ENCODE measurements at places on chromosomes 2 and 18.

GRCh38 chr2:66775730-66776422, 341.0 kb downstream of the MEIS1 start:
- DNase-seq, result no peak

GRCh38 chr2:176189681-176190641, 1.5 kb downstream of the HOXD1 start:
- DNase-seq, result no peak

DNA sequence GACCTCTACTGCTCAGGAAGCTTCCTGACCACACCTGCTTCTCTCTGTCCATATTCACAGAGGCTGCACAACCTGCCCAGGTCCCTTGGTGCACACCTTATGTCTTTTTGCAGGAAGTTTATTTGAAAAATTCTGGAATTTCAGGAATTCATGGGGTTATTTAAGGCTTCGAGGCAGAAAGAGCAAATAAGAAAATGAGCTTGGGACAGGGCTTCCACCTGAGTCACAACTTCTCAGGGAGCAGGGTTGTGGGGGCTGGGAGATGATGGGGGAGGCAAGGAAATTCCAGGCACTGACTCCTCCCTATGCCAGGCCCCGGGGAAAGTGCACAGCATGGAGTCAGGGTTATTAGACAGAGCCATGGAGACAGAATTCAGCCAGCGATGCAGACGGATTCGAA, 57.7 kb downstream of the INHBB start:
- DNase-seq, result no peak

- no peak for DNase-seq
Observed at GRCh38 chr2:170895023-170895757, 33.9 kb upstream of the GORASP2 start.

DNA sequence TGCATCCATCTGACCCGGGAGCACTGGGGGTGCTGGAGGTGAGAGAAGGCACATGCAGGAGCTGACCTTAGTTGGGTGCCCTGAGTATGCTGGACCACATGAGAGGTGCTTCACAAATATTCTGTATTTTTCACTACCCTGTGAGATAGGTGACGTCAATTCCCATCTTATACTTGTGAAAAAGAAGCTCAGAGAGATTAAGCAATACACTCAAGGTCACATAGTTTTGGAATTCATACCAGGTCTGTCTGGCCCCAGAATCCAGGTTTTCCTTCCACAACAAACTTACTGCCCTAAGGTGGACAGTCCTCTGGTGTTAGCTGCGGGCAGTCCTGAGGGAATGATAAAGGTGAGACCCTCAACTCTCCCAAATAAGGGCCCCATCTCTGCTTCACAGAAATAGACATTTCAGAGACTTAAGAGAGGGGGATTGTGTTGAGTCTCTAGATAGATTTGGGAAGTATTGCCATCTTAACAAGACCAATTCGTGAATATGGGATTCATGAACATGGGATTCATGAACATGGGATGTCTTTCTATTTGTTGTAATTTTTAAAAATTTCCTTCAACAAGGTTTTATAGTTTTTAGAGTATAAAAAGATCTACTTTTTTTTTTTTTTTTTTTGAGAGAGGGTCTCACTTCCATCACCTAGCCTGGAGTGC, 64.0 kb upstream of the SMAD7 start:
- DNase-seq, result no peak

- DNase-seq, result no peak
Observed at GRCh38 chr2:177296040-177296439, 31.5 kb upstream of the NFE2L2 start.

GRCh38 chr2:31812051-31812798, 198.6 kb downstream of the MEMO1 start:
- no peak for DNase-seq

DNA sequence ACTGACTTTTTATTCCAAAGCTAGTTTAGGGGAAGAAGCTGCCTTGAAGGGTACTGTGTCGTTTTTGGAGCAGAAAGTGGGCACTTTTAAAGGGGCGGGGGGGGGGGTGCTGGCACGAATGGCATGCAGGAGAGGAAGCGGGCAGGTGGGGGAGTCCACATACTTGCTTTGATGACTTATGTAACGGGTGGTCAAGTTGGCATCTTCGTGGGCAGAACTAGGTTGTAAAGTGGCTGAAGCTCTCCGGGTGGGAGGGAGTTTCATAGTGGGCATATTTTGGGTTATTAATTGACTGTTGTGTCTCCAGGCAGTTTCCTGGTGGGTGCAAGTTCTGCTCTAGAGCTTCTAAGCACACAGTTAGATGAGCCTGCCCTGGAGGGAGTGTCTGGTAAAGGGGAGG, 19.9 kb downstream of the PCARE start:
- DNase-seq, result no peak

DNA sequence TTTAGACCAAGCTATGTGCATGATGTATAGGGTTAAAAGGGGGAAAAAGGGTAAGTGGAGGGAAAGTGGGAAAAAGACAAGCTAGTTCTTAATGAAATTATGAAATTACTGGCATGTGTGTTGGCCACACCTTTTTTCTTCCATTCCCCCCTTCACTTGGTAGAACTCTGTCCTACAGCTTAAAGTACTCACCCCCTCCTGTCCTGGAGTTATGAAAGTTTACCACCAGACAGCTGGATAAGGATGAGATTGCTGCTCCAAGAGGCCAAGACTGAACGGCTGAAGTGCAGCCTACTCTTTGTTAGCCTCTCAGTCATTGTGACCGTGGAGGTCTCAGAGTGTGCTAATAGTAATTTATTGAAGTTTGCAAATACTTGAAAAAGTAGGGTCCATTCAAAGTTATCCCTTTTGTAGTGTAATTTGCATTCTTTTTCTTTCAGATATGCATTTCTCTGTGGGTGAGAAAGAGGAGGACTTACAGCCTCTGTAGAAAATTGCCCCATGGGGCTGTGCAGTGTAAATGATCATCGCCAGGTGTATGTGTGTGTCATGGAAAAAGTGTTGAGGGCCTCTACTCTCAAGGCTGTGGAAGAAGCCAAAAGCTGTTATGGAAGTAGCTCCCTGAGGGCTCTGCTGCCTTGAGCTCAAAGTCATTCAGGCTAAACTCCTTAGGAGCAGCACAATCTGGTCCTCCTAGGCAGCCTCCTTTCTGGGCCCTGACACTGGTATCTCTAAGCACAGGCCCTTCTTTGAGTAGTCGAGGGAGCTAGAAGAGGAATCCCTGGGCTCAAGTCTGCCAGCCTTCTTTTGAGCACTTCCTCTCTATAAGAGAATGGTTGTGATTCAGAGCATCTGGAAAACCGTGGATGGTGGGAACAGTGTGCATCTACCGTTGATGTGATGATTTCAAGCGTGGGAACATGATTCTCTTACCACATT, 46.2 kb downstream of the LHCGR start:
- DNase-seq, result no peak

- DNase-seq, result no peak
Observed at GRCh38 chr2:148022351-148022750, 1.5 kb downstream of the MBD5 start.

- DNase-seq, result no peak
Observed at GRCh38 chr2:71256421-71256820, 29.5 kb upstream of the PAIP2B start.

GRCh38 chr2:218003981-218004419, 1.2 kb upstream of the TNS1 start:
- DNase-seq, result peak; percentile 80

GRCh38 chr2:8090748-8091700, 590.8 kb upstream of the ID2 start:
- DNase-seq, result peak; percentile 61

DNA sequence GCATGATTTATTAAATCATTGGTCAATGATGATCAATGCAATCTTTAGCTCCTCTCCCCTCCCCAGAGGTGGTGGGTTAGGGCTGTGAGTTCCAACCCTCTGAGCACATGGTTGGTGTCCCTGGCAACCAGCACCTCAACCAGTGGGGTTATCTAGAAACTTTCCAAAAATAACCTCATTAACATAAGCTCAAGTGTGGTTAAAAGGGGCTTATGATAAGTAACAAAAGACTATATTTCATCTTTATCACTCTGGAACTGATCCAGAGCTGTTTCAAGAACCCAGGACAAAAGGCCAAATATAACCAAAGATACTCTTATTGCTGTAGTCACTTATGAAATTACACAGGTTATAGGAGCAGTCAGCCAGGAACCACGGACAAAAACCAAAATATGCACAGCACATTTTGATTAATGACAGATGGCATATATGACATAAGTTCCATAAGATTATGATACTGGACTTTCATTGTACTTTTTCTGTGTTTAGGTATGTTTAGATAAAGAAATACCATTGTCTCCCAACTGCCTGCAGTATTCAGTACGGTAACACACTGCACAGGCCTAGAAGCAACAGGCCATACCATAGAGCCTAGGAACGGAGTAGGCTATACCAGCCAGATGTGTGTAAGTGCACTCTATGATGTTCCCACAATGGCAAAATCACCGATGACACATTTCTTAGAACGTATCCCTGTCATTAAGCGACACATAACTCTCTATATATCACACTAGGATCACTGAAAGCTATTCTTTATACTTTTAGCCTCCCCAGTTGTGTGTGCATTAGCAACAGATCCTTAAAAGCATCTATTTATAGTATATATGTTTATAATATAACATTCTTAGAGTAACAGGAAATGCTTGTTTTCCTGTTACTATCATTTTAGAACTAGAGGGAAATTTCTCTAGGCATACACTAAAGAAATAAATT, 31.9 kb downstream of the KIDINS220 start:
- no peak for DNase-seq

GRCh38 chr2:241356871-241357260, 781 bp downstream of the FARP2 start:
- no peak for DNase-seq

DNA sequence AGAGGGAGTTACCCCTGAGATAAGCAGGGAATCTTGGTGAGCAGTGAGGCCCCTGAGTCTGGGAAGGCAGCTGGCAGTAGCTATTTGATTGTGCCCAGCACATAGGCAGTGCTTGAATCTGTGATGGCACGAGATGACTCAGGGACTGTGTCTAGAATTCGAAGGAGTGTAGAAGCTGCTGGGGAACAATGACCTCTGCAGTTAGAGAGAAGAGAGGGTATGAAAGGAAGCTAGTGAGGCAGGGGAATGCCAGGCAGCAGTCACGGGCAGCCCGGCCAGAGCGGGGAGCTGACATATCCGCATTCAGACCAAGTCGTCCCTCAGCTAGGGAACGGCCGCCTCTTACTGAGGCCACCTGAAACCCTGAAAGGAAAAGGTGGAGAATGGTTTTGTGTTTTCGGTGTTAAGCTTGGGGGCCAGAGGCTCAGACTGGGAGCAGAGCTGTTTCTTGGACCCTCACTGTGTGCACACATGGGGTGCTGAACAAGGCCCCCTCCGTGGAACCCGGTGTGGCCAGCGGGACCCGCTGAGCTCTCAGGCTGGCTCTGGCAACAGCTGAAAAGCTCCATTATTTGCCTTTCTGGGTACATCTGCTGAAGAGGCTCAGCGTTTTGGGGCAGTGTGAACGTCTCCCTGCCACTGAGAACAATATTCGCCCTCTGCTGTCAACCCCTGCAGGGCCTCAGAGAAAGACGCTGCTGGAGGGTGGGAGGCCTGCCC, 32.9 kb downstream of the ARHGEF4 start:
- DNase-seq, result no peak

GRCh38 chr2:172215172-172215935, 112.7 kb upstream of the DLX2 start:
- DNase-seq, result no peak

DNA sequence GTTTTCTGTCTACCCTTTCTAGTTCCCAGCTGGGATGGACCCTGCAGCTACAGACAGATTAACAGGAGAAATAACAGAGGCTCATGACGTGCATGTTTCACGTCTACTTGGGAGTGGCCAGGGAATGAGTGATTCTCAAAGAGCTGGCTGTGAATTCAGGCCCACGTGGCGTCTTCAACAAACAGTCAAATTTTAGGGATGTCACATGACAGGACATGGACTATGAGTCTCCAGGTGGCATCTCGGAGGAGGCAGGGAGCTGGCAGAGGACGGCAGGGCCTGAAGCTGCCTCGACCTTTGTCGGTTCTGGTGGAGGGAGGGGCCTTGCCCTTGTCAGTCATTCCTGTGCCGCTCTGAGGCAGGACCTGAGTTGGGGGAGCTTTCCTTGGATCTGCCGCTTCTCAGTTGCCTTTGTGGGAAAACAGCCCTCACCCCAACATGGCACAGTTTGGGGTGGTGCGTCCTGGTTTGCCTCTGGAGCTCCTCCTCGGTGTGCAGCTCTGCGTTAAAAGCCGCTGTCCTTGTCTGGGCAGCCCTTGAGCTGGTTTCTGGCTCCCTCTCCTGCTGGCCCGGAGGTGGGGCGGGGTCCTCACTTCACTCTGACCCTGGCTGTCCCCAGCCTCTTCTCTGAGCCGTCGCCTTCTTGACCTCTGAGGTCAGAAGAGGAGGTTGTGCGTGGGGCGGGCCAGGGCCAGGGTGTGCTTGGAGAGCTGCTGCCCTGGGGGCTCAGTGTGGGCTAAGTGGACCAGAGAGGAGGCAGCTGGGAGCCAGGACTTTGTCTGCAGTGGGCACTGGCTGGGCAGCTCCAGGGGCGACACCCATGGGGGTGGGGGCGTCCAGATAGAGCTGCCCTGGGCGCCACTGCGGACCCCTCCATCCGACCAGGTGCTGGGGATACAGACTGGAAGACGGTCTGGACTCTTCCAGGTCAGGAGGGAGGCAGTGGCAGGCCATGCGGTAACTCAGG, 12.1 kb upstream of the GAL3ST2 start:
- DNase-seq, result no peak

DNA sequence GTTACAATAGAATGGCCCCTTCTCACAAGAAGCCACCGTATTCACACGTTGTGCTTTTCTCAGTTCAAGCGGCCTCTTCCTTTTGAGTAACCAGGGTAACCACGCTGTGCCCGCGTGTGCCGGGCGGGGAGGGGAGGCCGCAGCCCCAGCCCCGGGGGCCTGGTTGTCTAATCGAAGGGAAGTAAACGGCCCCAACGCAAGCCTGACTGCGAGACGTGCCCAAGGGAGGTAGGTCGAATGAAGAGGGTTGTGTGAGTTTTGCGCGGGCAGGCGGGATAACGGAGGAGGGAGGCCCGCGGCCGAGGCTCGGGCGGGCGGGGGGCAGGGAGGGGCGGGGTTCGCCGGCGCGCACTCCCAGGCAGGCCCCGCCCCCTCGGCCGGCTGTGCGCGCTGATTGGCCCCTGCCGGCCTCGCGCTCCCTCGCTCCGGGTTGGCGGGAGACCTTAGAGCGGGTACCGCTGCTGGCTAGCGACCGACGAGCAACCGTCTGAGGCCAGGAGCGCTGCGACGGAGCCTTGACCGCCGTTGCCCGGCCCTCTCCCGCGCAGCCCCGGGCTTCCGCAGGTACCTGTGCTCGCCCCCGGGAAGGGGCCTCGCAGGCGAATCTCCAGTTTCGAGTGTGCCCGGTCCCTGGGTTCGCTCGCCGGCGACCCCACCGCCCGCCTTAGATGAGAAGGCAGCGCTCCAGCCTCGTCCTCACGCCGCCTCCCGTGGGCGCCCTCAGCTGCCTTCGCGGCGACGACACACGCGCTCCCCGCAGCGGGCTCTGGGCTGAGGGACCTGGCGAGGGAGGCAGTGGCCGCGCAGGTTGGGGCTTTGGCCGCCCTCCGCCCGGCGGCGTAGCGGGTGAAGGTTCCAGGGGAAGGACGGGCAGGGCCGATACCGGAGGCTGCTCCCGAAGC, at the start of gene SPDYA:
Gene SPDYA (plus strand): TSS at position 451 of the 902 bp plus-strand sequence. CDS start 5,181 bp downstream, outside the sequence.
- no peak for DNase-seq

DNA sequence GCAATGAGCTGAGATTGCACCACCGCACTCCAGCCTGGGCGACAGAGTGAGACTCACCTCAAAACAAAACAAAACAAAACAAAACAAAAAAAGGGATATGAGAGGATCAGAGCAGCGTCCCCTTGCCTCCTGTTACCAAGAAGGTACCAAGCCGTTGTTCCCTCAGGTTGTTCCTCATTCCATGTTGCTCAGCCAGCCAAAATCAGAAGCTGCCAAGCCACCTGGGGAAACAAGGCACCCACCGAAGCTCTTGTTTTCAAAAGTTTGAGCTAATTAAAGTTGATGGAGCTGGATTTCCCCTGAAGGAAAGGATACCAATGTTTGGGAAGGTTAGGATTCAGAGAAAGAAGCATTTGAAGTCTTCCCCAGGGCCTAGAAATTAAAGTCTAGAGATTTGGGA, 21.8 kb upstream of the STEAP3 start:
- no peak for DNase-seq

Data from AG04449 (cell line).